ENCODE measurements at places on chromosomes 2 and 18.

DNA sequence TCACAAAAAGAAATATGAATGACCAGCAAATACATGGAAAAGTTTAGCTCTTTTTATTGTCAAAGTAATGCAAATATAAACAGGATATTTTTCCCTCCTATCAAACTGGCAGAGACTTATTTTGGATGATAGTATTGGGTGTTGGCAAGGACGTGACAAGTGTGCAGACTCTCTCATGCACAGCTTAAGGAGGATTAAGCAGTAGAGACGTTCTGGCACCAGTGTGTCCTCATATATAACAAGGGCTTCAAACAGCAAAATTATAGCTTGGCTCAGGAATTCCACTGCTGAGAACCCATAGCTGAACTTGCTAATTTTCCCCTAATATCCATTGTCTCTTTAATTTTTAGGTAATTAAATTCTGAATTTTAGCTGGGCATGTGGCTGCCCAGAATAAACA is 114.4 kb downstream of the FAM124B start:
- DNase-seq, result no peak

GRCh38 chr2:200354833-200355751 is 48.6 kb downstream of the SPATS2L start:
- DNase-seq, result no peak

DNA sequence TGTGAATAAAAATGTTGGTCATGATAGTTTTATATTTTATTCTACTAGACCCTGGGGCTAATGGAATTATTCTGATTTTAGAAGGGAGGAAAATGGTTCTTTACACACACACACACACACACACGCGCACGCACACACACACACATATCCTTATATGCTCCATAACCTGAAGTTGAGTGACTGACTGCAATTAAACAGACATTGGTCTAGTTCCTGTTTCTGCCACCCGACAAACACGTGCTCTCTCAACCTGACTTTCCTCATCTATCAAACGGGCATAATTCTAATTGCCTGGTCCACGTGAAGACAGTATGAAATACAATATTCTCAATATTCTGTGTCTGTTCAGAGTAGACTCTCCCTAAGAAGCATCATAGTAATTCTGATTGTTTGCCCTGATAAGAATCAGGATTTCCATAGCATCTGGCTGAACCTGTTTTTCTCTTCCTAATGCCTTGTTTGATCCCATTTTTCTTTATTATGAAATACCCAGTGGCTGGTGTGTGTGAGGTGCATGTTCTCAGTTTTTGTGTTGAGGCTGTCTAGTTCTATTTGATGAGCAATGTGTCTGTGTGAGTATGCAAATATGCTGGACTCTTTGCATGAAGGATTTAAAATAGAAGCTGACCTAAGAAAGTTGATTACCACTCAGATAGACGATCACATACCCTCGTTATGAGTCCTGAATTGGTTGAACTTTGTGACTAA is 51.0 kb downstream of the SETBP1 start:
- DNase-seq, result no peak

DNA sequence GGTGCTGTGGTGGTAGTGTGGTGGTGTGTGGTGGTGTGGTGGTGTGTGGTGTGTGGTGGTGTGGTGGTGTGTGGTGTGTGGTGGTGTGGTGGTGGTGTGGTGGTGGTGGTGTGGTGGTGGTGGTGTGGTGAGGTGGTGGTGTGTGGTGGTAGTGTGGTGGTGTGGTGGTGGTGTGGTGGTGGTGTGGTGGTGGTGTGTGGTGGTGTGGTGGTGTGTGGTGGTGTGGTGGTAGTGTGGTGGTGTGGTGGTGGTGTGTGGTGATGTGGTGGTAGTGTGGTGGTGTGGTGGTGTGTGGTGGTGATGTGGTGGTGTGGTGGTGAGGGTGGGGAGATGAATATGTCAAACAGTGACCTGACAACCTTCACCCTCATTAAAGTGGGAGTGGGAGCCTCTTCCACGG is 55.6 kb upstream of the DLGAP1 start:
- DNase-seq, result no peak

- DNase-seq, result no peak
These were observed 474.8 kb downstream of the METTL4 start for GRCh38 chr18:2096551-2096950.

DNA sequence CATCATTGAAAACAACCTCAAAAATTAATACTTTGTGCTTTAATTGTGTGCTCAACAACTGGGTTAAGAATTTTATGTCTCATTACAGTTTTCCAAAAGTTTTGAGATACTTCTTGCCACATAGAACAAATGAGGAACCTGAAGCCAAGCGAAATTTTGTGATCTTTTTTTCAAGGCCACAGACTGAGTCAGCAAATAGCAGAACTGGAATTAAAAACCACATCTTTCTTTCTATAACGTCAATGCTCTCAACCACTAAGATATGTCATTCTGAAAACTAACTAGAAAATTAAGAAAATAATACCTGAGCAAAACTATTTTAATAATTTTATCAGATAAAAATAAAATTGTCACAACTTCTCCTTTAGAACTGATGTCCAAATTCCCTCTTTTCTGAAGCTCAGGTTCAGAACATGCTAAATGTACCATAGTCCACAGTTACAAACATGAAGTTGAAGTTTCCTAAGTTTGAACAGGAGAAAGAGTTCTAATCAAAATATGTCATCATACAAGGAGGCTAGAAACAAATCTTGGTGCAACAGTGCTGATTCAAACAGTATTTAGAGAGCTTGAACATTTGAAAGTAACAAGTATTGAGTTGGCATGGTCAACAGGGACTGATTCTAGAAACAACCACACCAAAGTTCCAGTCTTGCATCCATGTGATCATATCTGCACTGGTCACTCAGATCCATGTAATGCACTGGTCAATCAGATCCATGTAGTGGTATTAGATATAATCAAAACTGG is 27.6 kb upstream of the CALCRL start:
- DNase-seq, result no peak

GRCh38 chr2:48406116-48406515 is 123.8 kb upstream of the STON1 start:
- no peak for DNase-seq

All from SK-MEL-5 (cell line).